Smooth muscle cell of the pulmonary artery (primary cell): ENCODE measurements at places on chromosomes 4 and X. TPM values are rescaled to one million over a fixed set of nuclear protein-coding genes. Genes with fewer than 3 reads are reported as not detected.

The SSX4 gene
- total RNA-seq, result not detected in 2 replicates

The UCP1 gene
- total RNA-seq, result not detected in 2 replicates

The CLNK gene
- not detected in 2 replicates for total RNA-seq

The MCTS1 gene
- 16.2 and 20.2 TPM in 2 replicates for total RNA-seq

The FHIP1A gene
- 0.07 and 0.66 TPM in 2 replicates for total RNA-seq

The GAGE1 gene
- total RNA-seq, result not detected in 2 replicates

The TEC gene
- total RNA-seq, result 0.20 and 0.26 TPM in 2 replicates

The TCEAL2 gene
- 0.23 TPM in 1 of 2 replicates, not detected in the other for total RNA-seq

The H2BW2 gene
- total RNA-seq, result not detected in 2 replicates

The FABP2 gene
- total RNA-seq, result not detected in 2 replicates

The XIAP gene
- 51.4 and 52.7 TPM in 2 replicates for total RNA-seq

The STARD8 gene
- 1.6 and 3.1 TPM in 2 replicates for total RNA-seq

The SEPTIN11 gene
- 122 and 211 TPM in 2 replicates for total RNA-seq

The UPF3B gene
- 1.0 and 1.5 TPM in 2 replicates for total RNA-seq

The RNF212 gene
- 2.5 and 15.3 TPM in 2 replicates for total RNA-seq

The PNMA6F gene
- total RNA-seq, result not detected in 2 replicates

The DSPP gene
- not detected in 2 replicates for total RNA-seq

The NAT8L gene
- 0.13 and 0.76 TPM in 2 replicates for total RNA-seq

The TKTL1 gene
- total RNA-seq, result not detected in 2 replicates

The SHROOM2 gene
- total RNA-seq, result 0.07 and 0.72 TPM in 2 replicates

The SYP gene
- total RNA-seq, result 0.52 and 0.59 TPM in 2 replicates

The IRS4 gene
- total RNA-seq, result not detected in 2 replicates

The TLL1 gene
- total RNA-seq, result 0.10 and 1.6 TPM in 2 replicates

The BST1 gene
- total RNA-seq, result 21.0 and 55.3 TPM in 2 replicates

The AKAP14 gene
- not detected in 2 replicates for total RNA-seq

The PABPC4L gene
- total RNA-seq, result 0.26 and 0.30 TPM in 2 replicates

The SLC26A1 gene
- 0.13 and 0.30 TPM in 2 replicates for total RNA-seq

The SPANXC gene
- total RNA-seq, result not detected in 2 replicates

The RASSF6 gene
- 0.03 TPM in 1 of 2 replicates, not detected in the other for total RNA-seq

The KIAA1210 gene
- not detected in 2 replicates for total RNA-seq

The TNMD gene
- total RNA-seq, result not detected in 2 replicates

The TRIM61 gene
- 0.99 and 3.0 TPM in 2 replicates for total RNA-seq

The ZCCHC18 gene
- 0.52 and 1.7 TPM in 2 replicates for total RNA-seq

The ELK1 gene
- 20.4 and 27.5 TPM in 2 replicates for total RNA-seq

The EPGN gene
- 28.4 and 92.6 TPM in 2 replicates for total RNA-seq

The MAGEC3 gene
- total RNA-seq, result not detected in 2 replicates

The SERTM2 gene
- 0.03 TPM in 1 of 2 replicates, not detected in the other for total RNA-seq

The TLR10 gene
- not detected in 2 replicates for total RNA-seq

The NWD2 gene
- total RNA-seq, result not detected in 2 replicates

The ESX1 gene
- total RNA-seq, result not detected in 2 replicates

The GRIA3 gene
- total RNA-seq, result 8.4 and 21.5 TPM in 2 replicates

The PWWP3B gene
- total RNA-seq, result 0.13 and 0.66 TPM in 2 replicates

The PAGE5 gene
- total RNA-seq, result not detected in 2 replicates
